T-helper 2 cell (primary cell): ENCODE measurements at places on chromosomes 7 and 10.

DNA sequence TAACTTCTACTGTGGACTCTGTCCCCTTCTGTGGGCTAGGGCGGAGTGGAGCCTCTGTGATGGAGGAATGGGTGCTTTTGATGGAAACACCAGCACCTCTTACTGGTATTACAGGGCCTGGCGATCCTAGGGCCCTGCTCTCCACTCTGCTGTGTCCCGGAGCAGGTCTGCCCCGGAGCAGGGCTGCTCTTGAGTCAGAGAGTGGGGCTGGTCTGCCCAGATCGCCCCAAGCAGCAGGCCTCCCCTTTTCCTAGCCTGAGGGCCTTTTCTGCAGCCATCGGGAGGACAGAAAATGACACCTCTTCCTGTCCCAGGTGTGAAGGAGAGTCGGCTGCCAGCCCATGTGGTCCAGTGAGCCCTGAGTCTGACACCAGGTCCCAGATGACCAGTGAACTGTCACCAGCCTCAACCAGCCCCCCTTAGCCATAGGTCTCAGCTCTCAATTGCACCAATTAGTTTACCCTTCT lies 1.4 kb downstream of the ZNF282 start:
- no peak for DNase-seq

DNA sequence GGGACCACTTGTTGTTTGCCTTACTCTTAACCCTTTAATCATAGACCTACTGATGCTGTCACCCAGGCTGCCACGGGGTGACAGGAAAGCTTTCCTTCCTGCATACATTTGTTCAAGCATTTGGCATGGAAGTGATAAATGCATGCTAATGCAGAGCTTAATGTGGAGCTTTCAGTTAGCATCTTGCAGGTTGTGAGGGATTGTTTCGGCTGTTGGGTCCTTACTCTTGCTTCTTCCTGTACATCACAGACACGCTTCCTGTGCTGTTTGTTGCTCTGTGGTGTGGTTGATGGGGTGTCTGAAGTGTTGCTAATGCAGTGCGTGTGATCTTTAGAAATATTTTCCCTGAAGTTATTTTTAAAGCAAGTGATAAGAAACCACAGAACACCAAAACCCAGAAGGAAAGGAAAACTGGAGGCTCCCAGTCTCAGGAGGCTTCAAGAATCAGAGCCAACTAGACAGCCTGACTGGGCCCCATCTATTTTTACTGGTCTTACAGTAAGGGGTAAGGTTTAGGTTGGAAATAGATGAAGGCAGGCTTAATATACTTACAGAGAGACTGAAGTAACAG lies 143.1 kb downstream of the CHN2 start:
- DNase-seq, result peak; percentile 62

DNA sequence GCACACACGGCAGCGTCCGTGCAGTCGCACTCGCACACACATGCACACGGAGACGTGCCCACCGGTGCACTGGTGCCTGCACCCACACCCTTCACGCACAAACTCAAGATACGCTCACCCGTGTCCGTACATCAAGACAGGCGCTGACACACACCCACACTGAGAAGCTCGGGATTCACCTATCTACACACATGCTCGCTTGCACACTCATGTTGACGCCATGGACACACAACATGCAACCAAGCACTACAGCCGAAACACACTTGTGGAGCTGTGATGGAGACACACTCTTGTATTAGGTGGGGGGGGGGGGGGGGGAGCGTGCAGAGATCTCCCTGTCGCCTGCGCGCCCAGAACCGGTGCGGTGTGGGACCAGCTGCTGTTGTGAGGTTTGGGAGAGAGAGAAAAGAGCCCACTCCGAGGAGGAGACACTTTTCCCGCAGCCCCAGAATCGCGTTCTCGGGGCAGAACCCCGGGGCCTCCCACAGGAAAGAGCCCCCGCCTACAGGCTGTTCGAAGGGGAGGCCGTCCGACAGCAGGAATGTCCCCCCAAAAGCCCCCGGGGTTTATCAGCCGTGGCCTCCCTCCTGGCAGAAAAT lies 605 bp upstream of the NFKB2 start:
- peak; percentile 33 for DNase-seq

GRCh38 chr10:26381986-26382385 lies 56.2 kb upstream of the APBB1IP start:
- no peak for DNase-seq

DNA sequence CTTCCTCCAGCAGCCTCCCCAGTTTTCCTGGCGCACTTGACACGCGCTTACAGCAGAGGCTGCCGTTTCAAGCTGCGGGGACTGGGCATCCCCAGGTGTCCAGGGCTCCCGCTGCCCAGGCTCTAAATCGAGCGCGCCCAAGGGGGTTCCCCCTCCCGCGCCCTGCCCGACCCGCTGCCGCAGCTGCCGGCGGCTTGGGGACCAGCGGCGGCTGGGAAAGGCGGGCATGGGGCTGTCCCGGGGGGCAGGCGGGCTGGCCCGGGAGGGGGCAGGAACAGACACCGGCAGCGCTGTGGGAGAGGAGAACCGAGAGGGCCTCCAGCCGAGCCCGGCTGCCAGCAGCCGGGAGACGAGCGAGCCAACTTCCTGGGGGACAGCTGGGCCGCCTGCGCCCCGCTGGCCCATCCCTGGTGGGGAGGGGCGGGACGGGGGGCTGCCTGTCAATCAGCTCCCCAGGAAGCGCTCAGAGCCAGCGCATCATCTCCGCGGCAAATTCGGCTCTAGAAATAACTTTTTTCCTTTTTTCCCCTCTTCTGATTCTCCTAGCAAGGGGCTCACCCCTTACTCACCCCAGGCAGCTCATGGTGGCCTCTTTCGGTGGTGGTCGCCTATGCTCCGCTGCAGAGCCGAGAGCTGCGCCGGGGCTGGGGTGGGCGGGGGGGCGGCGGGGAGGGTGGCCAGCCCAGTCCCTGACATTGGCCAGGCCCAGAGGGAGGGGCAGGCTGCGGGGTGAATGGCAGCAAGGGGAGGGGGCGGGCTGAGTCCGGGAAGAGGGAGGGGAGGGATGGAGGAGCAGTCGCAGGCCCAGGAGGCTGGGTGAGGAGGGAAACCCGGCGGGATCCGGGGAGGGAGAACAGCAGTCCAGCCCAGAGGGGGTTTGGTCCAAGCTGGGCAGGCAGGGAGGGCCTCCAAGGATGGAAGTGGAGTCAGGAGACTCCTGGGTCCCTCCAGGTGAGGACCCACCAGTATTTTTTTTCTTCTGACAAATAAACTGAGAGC lies 14.7 kb downstream of the GRID2IP start:
- no peak for DNase-seq

DNA sequence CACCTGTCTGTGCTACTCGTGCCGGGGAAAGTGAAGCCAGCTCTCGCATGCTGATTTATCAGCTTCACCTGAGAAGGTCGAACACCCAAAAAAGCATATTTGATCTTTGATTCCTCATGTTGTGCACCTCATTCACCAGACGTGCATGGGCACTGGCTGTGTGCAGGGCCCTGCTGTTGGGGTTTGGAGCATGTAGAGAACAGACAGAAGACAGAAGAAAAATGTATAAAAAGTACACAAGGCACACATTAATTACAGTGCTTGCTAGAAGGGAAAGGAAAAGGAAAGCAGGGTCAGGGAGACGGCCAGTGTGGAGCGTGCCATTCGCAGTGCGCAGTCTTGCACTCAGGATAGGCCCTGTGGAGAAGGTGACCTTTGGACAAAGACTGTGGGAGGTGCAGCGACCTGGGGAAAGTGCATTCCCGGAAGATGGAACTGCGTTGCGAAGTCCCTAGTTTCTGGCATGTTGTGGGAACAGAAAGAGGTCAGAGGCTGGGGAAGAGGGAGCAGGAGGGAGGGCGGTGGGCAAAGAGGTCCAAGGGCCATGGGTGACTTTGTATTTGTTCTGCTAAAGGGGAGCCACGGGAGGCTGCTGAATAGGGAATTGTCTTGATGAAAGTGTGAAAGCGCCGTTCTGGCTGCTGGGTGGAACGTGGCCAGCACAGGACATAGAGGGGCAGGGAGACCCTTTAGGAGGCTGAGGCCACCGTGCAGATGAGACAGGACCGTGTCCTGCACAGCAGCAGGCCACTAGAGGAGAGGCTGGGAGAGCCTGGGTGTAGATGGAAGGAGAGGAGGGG lies 232.8 kb downstream of the GLRX3 start:
- DNase-seq, result no peak

- DNase-seq, result no peak
Measured at GRCh38 chr7:101874028-101874427, 56.6 kb downstream of the CUX1 start.
